ENCODE measurements at places on chromosomes 5 and 9.
A peak's percentile ranks its signal among the peaks of the same experiment; 100 is the strongest.

GRCh38 chr9:87698069-87698809 is 27.7 kb upstream of the CTSL start:
- no peak for DNase-seq

GRCh38 chr5:139361835-139362429 is 20.3 kb downstream of the PAIP2 start:
- no peak for DNase-seq

DNA sequence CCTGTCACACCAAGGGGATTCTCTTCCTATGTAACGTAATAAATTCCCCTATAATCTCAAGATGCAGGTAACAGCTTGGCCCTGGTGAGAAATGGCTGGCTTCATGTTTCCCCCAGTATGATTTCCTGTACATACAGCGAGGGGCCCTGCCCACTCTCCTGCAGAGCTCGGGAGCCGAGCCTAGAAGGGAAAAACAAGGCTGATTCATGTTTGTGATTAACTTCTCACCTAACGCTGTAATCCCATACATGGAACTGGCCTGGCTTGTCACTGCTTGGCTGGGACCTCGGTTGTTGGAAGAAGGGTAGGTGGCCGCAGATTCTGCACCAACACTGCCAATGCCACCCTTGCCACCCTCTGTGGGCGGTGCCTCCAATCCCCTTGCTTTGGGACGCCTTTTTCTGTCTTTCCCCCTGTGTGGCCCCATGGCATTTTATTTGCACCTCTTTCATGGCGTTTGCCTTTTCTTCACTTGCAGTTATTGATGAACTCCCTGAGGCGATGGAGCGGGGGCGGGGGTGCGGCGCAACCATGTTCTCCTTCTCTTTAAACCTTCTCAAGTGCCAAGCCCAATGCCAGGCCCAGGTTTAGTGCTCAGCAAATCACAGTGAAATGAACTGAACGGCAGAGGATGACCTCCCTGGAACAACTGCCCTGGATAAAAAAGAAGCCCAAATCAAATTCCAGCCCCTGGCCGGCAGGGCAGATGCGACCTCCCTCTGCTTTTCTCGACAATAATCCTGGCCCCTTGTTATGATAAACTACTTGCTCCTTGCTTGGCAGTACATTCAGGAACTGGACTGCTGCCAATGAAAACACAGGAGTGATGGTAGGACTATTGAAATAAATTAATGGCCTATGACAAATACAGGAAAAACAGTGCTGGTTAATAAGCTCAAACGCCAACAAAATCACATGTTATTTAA is 108.1 kb downstream of the TMEM174 start:
- no peak for DNase-seq

DNA sequence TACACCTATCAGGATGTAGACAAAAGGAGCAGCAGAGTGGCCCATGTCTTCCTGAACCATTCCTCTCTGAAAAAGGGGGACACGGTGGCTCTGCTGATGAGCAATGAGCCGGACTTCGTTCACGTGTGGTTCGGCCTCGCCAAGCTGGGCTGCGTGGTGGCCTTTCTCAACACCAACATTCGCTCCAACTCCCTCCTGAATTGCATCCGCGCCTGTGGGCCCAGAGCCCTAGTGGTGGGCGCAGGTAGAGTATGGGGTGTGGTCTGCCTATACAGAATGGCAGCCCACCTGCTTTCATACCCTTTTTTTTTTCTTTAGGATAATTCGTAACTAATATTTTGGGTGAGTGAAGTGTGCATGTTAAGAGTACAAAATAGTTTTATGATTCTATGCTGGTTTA is 1.1 kb downstream of the SLC27A6 start:
- DNase-seq: no peak

- DNase-seq: peak; percentile 32
Observed at GRCh38 chr9:37747271-37747753, 6.3 kb upstream of the TRMT10B start.

- DNase-seq: no peak
Observed at GRCh38 chr9:97431549-97432143, 19.8 kb downstream of the TDRD7 start.

GRCh38 chr5:110414360-110414759 is 312.1 kb downstream of the TMEM232 start:
- DNase-seq: no peak

DNA sequence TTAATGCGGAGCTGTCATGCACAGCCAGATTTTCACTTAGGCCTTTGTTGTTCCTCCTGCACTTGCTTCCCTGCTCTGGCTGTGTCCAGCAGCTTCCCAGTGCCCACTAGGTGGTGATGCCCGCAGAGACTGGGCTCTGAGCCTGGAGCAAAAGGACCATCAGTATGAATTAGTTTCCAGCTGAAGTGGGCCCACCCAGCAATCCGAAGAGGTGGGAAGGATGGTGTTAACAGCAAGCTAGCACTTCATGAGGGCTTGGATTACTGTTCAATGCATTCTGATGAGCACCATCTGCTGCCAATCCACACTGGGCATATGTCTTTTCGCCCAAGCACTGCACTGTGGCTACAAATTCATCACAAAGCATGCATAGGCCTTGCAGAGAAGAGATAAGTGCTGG is 459.1 kb downstream of the SPOCK1 start:
- no peak for DNase-seq

DNA sequence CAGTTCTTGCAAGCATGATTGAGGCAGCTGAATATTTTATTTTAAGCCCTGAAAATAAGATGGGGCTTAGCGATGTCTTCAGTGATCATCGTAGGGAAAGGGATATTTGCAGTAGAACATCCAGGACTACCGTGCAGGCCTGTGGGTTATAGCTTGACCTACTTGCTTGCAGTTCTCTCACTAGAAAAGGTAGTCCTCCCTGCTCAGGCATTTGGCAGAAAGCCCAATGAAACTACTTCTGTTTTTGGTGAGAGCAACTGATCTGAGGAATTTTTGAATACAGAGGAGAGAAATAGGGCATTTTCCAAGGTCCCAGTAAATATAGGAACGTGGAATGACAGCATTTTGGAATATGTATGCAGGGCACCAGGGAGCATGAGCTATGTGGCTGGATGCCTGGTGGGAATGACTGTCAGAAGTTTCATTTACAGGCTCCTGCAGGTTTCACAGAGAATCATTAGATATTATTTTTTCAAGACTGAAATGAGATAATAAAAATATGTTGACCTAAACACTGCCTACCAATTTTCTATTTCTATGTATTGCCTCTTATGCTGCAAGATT is 417.9 kb upstream of the ACTBL2 start:
- no peak for DNase-seq

DNA sequence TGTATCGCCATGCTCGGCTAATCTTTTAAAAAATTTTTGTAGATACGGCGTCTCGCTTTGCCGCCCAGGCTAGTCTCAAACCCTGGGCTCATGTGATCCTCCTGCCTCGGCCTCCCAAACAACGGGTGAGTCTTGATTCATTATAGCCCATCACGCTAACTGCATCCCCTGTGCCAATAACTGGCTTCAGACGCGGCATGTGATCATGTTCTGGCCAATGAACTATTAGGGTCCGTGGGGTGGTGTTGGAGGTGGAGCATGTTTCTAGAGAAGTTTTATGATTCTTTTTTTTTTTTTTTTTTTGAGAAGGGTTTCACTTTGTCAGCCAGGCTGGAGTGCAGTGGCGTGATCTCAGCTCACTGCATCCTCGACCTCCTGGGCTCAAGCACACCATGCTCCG is 51.0 kb downstream of the FGF18 start:
- DNase-seq: no peak

DNA sequence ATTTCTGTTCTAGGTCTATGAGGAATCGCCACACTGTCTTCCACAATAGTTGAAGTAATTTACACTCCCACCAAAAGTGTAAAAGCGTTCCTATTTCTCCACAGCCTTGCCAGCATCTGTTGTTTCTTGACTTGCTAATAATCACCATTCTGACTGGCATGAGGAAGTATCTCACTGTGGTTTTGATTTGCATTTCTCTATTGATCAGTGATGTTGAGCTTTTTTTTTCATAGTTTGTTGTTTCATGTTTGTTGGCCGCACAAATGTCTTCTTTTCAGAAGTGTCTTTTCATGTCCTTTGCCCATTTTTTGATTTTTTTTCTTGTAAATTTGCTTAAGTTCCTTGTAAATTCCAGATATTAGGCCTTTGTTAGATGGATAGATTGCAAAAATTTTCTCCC is 867.1 kb downstream of the DTWD2 start:
- DNase-seq: no peak

- no peak for DNase-seq
Observed at GRCh38 chr5:54323495-54323894, 13.1 kb upstream of the ARL15 start.

DNA sequence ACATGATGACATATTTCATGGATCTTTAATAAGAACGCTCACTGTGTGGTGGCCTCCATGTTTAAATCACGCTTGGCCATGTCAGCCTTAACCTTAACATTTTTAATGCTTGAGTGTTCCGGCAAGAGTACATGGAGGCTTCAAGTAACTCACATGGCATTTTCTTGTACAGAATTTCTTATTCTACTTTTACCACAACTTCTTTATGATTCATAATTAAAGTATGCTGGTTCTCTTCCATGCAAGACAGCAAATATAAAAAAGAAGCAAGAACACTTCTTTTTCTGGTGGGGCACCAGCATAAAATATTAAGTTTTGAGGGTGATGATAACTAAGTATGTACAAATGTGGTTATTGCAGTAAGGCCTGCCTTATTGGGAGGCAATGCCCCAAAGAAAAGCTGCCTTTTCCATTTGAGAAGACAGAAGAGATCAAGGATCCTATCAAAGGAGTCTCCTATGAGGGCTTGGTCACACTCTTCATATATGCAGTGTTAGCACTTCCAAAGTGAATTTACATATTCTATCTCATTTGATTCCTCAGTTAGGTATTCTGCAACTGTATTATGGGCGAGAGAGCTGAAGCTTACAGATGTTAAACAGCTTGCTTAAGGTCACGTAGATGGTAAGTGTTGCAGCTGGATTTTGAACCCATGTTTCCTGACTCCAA is 382.7 kb upstream of the MEF2C start:
- DNase-seq: no peak

GRCh38 chr9:128005923-128006322 is 25.1 kb upstream of the EEIG1 start:
- no peak for DNase-seq

DNA sequence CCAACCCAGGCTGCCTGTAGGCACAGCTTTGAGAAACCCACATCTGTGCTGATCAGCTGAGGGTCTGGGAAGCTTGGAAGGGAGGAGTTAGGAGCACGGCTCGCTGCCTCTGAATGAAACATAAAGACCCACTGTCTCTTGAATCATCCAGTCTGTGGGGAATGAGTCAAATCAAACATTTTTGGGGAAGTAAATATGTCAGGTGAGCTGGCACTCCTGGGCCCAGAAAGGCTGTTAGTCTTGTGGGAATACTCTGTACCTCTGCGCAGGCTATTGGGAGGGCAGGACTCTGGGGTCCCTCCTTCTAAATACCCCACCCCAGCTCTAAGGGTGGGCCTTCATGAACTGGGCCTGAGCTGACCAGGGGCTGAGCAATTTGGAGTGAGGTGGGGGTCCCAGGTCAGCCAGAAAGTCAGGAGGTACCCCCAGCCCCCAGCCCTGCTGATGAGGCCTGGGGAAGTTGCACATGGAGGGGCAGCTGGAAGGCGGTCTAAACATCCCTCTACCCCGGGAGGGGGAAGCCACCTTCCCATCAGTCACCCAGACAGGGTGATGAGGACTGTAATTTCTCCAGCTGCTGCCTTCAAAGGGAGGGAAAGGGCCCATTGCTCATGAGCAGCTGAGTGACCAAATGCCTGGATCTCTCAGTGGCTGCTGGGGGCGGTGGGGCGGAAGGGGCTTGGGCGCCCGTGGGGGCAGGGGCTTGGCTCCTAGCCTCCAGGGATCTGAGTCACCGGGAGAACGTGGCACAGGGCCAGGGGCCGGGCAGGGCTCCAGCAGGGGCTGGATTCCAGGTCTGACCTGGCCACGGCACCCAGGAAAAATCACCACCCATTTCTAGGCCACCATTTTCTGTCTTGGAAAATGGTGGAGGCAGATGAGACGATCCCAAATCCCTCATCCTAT is 10.8 kb downstream of the FIBCD1 start:
- no peak for DNase-seq

- no peak for DNase-seq
Observed at GRCh38 chr5:1746371-1747078, 53.1 kb downstream of the MRPL36 start.

- DNase-seq: no peak
Observed at GRCh38 chr5:141742866-141743851, 61.1 kb upstream of the ARAP3 start.

DNA sequence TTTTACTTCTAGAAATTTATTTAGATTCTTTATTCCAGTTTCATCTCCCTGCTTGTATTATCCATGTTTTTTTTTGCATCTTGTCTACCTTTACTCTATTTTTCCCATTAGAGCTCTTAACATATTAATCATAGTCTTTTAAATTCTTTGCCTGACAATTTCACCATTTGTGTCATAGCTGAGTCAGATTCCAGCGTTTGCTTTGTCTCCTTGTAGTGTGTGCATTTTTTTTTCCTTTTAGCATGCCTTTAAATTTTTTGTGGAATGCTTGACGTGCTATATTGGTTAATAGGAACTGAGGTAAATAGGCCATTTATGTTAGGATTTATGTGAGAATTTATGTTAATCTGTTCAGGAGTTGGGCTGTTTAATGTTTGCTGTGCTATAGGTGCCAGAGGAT is 41.8 kb upstream of the NFIL3 start:
- no peak for DNase-seq

- no peak for DNase-seq
Observed at GRCh38 chr5:101437351-101437750, 534.3 kb upstream of the ST8SIA4 start.

GRCh38 chr5:135193213-135194125 is 159.4 kb upstream of the PITX1 start:
- DNase-seq: no peak

GRCh38 chr5:663436-664342 is 29.5 kb downstream of the TPPP start:
- DNase-seq: no peak

GRCh38 chr5:170527991-170528390 is 24.2 kb downstream of the KCNIP1 start:
- no peak for DNase-seq

GRCh38 chr9:10443868-10444204 is 169.0 kb downstream of the PTPRD start:
- DNase-seq: no peak

DNA sequence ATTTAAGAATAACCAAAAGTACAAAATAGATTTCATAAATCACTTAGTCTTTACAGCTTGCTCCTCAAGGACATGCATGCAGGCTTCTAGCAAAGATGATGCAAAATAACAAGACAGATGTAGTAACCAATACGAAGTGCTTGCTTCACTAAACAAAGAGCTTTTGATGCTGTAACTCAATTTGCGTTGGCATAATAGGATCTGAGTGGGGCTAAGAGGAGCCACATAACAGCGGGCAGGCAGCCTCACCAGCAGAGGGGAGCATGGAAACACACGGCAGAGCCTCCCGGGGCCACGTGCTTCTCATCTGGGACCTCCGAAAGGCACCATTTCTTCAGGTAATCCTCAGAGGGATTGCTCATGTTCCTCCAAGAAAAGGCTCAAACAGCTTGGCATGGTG is 139.7 kb downstream of the C5orf15 start:
- no peak for DNase-seq
